ENCODE measurements at places on chromosomes 12 and 14. TPM values are rescaled to one million over a fixed set of nuclear protein-coding genes. Genes with fewer than 3 reads are reported as not detected.

FAM177A1 gene
- 142 TPM for total RNA-seq

GLI1 gene
- 2.0 TPM for total RNA-seq

DYRK4 gene
- 31.3 TPM for total RNA-seq

TMEM30B gene
- total RNA-seq = 54.1 TPM

IAPP gene
- total RNA-seq = not detected

LRFN5 gene
- 0.55 TPM for total RNA-seq

CRADD gene
- 22.7 TPM for total RNA-seq

C12orf50 gene
- 0.06 TPM for total RNA-seq

DNA sequence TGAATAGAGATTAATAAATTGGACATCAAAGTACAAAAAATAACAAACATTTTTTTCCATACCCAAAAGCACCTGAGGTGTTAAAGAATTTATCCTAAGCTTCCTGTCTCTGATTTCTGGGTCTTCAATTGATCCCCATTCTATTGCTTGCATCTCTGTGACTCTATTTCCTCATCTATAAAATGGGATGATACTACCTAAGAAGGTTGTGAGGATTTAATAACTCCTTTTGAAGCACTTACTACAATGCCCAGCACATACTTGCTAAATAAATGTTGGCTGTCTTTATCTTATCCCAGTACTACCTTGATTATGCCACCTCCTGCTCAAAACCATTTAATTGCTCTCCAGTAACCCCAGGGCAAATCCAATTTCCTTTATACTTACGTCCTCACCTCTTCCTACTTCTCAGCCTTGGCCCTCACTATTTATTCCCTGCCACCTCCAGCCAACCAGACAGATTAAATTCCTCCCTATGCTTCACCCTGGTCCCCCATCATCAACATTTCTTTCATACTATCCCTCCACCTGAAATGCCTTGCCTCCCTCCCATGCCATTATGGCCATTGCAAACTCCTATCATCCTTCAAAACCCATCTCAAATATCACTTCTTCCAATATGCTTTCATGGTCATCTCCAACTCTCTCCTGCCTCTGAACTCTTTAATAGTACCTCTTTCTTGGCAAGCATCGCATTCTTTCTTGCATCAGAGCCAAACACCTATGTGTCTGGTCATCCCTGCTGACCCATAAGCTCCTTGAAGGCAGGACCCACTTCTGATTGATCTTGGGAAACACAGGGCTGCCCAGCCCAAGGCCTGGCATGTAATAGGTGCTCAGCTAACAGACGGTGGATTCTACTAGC, 7.9 kb upstream of the ASIC1 start:
- no peak for DNase-seq

DNA sequence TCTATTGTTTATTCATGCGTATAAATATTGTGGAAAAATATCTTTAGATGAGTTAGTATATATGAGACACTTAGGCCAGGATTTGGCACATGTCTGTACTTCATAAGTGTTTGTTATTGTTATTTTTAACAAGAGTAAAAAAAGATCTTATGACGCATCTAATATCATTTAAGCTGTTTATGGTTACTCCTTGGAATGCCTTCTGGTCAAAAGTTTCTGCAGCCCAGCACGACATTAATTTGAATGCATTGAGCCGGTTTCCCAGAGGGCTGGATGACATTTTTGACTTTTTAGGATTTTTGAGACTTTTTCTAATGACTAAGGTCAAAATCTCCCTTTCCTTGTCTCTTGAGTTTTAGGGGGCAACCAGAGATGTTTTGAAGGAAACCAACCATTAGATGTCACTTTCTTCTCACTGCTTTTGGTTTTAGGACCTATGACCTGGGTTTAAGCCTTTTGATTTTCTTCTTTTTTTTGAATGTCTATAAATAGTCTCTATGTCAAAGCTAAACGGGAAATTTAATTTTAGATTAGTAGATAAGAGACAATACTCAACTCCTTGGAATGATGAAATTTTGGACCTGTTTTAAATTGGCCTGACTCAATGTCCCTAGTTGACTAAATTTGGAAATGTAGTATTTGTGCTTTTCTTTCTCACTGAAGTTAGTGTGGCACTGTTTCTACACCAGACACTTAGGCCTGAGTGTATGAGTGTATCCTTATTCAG, 215.5 kb downstream of the AEBP2 start:
- DNase-seq = no peak

- DNase-seq = peak; percentile 66
Observed at GRCh38 chr12:124916374-124917134, 2.1 kb upstream of the UBC start.

DNA sequence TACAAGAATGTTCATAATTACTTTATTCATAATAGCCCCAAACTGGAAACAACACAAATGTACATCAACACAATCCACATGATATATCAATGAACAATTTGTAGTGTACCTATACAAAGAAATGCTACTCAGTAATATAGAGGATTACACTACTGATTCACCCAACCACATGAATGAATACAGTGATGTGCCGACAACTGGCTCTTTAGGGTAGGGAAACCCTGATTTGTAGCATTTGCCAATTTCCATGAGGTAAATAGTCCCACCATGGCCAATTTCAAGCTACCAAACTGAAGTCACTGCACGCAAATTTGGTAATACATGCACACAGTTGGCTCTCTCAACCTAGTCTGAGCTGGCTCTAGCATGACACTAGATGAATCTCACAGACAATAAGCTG, 190.4 kb upstream of the KRR1 start:
- DNase-seq = no peak

GRCh38 chr14:81669308-81669707, 135.7 kb upstream of the SEL1L start:
- peak; percentile 11 for DNase-seq

DNA sequence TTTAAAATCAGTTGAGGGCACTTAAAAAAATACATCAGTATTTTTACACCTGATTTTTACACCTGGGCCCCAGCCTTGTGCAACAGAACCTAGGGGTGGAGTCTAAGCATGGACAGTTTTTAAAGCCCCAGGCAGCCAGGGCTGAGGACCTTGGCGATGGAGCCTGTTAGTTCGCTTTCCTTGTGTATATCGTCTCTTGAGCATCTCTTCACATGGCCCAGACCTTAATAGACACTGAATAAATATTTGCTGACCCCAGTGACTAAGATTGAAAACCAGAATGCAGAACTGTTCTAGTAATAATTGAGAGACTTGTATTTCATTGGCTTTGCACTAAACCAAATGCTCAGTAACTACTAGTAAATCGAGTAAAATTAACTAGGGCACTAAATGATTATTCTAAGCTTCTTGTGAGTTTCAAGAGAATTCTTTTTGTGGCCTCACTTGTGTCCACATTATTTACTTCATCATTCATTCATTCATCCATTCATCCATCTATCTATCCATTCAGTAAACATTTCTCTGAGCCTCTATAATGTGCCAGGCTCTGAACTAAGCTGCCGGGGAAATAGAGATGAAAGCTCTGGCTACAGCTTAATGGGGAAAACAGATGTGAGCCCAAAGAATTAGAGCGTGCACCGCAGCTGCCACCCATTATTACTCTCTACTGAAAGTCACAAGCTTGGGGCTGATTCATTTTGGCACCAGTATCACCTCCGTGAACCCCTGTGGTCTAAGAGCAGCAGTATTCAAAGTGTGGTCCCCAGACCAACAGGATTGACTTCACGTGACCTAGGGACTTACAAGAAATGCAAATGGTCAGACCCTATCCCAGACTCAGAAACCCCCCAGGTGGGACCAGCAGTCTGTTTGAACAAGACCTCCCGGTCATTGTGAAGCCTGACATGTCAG, 30.7 kb upstream of the BCL7A start:
- no peak for DNase-seq

DNA sequence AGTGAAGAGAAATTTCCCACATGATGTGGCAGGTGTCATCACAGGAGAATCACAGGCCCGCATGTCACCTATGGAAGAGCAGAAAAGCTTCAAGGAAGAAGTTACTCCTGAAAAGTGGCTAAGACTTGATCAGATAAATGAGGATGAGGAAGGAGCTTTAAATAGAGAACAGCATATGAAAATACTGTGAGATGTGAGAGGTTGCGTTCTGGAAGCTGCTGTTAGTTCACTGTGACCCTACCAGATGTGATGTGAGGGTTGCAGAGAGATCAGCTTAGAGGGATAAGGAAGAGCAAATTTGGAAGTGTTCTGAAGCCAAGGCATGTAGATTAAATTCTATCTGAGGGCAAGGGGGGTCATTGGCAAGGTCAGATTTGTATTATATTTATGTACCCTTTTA, 17.1 kb downstream of the ERP27 start:
- no peak for DNase-seq

DNA sequence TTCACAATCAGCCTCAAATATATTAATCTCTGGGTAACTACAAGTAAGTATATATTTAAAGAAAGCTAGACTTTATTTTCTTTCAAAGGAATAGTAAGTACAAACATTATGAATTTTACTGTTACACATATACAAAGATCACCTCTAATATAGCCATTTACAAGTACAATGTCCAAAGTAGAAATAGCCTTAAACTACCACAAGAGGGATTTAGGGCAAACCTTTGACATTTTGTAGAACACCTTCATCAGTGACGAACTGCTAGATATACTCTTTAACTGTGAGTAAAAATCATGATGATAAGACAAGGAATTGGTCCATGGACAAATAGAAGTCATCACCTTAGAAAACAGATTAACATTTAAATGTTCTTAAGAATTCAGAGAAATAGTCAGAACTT, 69.8 kb downstream of the CNTN1 start:
- no peak for DNase-seq

DNA sequence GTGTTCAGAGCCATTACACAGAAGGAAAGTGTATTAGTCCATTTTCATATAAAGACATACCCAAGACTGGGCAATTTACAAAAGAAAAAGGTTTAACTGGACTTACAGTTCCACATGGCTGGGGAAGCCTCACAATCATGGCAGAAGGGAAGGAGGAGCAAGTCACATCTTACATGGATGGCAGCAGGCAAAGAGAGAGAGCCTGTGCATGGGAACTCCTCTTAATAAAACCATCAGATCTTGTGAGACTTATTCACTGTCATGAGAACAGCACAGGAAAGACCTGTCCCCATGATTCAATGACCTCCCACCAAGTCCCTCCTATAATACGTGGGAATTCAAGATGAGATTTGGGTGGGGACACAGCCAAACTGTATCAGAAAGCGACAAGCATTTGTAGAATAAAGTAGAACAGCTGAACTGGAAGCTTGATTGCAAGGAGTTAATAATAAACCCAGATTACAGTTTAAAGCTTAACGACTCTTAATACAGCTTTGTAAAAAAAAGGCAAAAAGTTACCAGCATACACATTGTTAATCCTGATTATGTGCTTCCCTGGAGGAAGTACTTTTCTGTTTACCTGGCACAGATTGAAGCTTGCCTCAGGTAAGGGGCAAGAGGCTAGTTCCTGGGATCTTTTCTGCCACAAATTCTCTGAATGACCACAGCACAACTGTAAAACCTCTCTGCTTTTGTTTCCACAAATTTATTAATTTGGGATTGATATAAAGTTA, 18.1 kb upstream of the STON2 start:
- DNase-seq = no peak

- DNase-seq = no peak
Observed at GRCh38 chr14:66650491-66650911, 142.6 kb downstream of the GPHN start.

- DNase-seq = no peak
Observed at GRCh38 chr14:68191567-68192321, 372.2 kb downstream of the RAD51B start.

DNA sequence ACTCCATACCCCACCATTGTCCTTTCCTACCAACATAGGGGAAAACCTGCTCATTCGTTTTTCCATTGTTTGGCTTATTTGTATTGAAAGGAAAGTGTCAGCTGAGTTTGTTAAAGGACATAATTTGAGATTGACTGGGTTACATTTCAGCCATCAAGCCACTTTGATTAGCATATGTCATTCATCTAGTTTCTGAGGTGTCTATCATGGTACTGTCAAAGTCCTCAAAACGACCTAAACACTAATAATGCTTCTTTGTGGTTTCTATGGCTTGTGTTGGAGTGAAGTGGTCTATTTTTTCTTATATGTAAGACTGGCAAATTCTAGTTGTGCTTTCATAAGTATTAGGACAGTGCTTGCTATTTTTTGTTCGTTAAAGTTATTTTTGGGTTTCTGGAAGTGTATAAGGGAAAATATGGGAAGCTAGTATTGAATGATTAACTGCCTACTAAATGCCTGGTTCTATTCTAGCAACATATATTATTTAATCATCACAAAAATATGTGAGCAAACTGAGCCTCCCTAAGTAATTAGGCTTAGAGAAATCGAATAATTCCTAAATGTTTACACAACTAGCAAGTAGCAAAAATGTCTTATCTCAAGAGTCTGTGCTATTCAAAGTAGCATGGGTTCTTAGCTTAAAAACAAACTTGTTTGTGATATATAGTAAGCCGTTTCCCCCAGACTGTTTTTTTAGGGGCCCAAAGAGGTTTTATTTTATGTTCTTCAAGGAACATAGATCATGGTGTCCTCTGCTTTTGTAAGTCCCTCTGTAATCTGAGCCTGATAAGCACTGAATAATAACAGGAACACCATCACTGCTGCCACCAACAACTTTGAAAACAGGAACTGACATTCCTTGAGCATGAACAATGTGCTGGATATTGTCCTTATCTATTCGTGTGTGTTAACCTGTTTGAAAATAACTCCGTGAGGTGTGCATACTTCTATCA, 67.1 kb downstream of the DERA start:
- DNase-seq = no peak

DNA sequence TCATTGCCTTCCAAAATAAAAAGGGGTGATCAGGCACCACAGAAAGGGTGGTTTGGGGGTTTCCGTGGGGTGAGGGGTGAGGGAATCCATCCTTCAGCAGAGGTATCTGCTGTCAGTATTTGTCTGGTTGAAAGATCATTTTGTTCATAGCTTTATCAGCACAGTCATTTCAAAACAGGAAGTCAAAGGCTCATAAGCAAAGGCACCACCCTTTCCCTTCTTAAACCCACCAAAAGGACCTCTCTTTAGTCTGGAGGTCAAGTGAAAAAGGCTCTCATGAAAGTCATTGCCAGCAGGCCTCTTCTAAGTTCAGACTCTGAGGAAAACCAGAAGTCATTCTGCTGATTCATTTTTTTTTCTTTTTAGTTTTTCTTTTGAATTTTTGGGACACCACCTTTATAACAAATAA, 6.2 kb downstream of the CHST11 start:
- no peak for DNase-seq

GRCh38 chr12:1845886-1846285, 25.5 kb downstream of the LRTM2 start:
- no peak for DNase-seq

- DNase-seq = no peak
Observed at GRCh38 chr14:76089575-76089974, 62.1 kb upstream of the GPATCH2L start.

- no peak for DNase-seq
Observed at GRCh38 chr12:13002301-13003097, 2.4 kb upstream of the HEBP1 start.

- DNase-seq = no peak
Observed at GRCh38 chr12:92192360-92192759, 46.7 kb upstream of the BTG1 start.

Measured in mucosa of descending colon (tissue), 3 donors.